ENCODE measurements at places on chromosomes 4 and X.

DNA sequence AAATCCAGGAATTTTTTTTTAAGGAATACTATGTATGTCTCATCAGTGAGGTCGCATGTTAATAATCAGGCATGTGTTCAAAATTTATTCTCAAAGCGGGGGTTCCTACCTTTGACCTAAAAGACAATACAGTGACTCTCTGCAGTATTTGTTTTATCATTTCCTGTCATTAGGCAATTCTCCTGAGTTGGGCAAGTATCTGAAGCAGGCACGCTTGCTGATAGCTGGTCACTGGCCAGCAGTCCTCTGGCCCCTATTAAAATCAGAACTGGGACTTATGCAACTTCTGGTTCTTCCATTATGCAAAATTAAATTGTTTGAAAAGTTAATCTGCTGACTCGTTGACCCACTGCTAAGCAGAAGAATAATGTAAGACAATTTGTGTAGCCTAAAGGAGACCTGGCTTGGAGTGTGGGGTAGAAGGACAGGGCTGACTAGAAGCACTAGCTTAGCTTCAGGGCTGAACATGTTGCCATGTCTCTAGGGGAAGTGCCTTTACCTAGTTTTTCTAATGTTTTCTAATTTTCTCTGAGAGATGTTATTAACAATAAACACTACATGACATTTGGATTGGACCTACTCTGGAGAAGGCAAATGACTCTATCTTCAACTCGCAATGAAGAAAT is 36.0 kb upstream of the GABRA2 start:
- DNase-seq: no peak

- no peak for DNase-seq
These were observed 2.1 kb downstream of the UGT8 start for GRCh38 chr4:114600672-114601071.

DNA sequence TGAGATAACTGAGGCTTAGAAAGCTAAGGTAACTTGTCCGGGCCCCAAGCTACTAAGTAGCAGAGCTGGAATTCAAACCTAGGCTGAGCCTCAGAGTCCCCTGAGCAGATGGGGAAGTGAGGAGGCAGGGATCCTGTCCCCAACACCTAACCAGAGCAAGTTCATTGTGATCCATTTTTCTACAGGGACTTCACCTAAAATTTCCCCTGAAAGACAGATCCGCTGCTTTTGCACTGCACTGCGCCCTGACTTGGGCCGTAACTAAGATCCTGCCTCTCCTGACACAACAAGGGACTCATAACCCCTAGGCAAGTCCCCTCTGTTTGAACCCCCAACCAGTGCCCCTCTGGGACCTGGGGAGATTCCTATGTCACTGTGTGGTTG is 25.6 kb upstream of the MTM1 start:
- DNase-seq: no peak

DNA sequence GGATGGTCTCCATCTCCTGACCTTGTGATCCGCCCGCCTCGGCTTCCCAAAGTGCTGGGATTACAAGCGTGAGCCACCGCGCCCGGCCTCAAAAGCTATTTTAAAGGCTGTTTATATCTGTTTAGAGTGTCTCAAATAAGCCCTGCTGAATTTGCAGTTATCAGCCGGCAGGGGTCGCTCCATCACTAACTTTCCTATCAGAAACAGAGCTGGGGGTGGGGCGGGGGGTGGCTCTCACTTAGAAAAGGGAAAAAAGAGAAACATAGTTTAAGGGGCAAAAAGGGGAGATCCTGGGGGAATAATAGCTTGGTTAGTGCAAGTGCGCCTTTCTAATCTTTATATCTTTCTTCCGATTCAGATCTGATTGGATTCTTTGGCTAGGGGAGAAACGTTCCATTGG is 450.7 kb downstream of the UBE2NL start:
- no peak for DNase-seq

DNA sequence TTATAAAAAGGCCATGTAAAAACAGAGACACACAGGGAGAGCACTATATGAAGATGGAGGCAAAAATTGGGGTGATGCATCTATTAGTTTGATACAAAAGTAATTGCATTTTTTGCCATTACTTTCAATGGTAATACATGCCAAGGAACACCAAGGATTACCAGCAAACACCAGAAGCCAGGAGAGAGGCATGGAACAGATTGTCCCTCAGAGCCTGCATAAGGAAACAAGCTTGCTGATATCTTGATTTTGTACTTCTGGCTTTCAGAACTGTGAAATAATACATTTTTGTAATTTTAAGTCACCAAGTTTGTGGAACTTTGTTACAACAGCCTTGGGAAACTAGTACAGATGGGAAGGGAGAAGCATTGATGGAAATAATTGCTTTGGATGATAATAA is 45.6 kb upstream of the BOD1L1 start:
- DNase-seq: no peak

DNA sequence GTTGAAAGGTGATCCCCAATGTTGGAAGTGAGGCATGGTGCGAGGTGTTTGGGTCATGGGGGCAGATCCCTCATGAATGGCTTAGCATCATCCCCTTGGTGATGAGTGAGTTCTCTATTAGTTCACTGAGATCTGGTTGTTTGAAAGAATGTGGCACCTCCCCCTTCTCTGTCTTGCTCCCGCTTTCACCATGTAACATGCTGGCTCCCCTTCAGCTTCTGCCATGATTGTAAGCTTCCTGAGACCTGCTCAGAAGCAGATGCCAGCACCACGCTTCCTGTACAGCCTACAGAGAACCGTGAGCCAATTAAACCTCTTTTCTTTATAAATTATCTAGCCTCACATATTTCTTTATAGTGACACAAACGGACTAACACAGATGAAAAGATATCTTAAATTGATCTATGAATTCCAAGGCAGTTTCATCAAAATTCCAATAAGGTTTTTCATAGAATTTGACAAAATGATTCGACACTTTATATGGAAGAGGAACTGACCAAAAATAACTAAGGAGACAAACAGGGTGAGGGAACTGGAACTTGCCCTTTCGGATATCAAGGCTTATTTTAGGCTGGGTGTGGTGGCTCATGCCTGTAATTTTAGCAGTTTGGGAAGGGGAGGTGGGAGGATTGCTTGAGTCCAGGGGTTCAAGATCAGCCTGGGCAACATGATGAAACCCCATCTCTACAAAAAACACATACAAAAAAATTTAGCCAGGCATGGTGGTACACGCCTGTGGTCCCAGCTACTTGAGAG is 56.9 kb upstream of the OGT start:
- no peak for DNase-seq

- DNase-seq: no peak
These were observed 18.0 kb downstream of the ARHGAP10 start for GRCh38 chr4:147749811-147750321.

GRCh38 chrX:64398088-64398487 is 2.8 kb upstream of the MTMR8 start:
- DNase-seq: no peak

GRCh38 chr4:14321723-14322122 is 680.6 kb upstream of the CPEB2 start:
- no peak for DNase-seq

DNA sequence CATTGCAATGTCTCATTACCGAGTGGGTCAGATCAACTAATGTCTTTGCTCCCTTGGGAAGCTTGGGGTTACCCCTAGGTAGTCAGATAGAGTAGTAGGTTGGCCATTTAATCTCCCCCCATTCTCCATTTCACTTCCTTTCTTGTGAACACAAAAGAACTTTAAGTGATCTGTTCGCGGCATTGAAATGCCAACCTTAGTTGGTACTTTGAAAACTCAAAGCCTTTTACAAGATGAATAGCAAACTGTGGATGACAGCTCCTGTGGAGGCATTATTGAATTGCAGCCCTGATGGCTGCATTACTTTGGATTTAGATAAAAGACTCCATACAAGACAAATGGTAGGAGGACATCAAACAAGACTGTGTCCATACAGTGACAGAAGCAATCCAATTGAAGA is 469.1 kb downstream of the GBA3 start:
- no peak for DNase-seq

DNA sequence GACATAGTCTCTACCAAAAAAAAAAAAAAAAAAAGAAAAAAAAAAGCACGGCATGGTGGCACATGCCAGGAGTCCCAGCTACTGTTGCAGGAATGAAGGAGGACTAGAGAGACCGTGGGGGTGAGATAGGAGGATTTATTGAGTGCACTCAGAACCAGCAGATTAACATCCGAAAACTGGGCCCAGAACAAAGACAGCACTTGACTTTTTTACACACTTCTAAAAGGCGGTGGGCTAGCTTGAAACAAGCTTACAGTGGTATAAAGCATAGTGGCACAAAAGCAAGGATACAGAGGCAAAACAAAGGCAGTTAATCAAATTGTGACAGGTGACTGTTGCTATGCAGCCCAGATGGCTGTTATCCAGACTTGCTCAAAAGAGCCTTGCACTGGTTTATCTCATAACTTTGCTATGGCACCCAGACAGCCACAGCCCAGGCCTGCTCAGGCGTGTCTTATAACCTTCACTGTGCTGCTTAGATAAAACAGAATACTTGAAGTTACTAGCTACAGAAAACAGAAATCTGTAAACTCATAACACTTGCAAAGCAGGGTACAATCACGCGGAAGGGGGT is 9.9 kb upstream of the PI4K2B start:
- no peak for DNase-seq

DNA sequence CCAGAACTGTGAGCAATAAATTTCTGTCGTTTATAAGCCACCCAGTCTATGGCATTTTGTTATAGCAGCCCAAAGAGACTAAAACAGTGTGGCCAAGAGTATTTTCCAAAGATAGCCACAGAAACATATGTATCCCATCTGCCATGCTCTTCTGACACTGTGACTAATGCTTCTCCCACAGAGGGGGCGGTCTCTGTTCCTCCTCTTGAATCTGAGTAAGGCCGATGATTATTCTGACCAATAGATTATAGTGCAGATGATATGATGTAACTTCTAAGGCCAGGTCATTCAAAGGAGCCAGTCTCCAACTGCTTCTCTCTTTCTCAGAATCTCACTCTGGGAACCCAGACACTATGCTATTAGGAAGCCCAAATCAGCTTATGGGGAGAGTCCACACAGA is 570.7 kb downstream of the BCOR start:
- DNase-seq: no peak

DNA sequence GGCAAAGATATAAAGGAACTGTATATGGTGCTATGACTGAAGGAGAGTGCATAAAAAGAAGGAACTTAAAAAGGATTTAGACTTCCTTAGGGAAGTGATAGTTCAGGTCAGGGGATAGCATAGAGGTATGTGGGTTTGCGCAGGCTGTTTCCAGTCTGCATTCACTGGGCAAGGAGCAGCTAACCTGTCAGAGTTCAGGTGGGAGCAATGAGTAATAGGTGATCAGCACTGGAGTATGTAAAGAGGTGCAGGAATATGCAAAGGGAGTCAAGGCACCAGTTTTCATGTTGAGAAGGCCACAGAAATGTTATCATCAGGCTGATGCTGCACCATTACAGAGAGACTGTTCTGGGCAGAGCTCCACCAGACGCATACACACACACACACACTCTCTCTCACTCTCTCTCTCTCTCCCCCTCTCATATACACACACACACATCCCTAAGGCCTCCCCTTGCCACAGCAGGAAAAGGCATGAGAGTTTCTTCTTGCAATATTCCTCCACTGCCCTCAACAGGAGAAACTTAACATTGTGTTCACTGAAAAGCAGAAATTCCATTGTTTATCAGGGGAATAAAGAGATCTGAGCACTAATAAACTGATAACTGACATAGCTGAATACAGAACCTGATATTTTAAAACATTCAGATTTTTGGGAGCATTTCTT is 256.4 kb upstream of the GRID2 start:
- no peak for DNase-seq

GRCh38 chr4:172411149-172411548 is 597.9 kb downstream of the GALNTL6 start:
- no peak for DNase-seq

DNA sequence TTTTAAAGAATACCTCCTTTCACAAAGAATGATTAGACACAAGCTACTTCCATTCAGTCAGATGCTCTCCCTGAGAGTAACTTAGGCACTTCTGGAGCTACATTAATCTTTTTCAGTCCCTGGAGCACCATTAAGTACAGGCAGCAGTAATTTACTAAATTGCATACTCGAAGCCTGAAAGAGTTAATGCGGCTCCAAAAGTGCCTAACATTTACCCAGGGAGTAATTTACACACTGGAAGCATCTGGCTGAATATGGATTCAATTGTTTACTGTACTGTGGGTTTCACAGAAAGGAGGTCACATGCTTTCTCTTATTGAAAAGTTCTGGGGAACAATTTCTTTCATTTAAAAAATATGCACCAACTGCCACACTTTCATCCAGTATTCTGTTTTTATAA is 260.8 kb upstream of the TENM3 start:
- DNase-seq: no peak

- no peak for DNase-seq
These were observed 128.3 kb downstream of the UCHL1 start for GRCh38 chr4:41384992-41385391.

DNA sequence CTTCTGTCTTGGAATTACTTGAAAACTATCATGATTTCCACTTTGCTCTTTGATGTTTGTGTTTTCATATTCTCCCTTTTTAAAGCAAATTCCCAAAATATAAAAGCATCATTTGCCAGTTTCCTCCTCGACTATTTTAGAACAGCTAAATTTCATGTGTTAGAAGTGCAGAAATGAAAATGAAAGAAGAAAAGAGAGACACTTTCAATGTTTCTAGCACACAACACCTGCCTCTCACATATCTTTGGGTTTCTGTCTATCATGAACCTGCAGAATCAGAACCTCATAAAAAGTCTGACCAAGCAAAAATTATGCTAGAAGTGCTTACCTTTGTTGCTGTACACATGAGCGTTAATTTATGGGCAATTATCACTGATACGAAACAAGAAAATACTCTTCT is 1.9 kb upstream of the NEUROG2 start:
- DNase-seq: no peak

DNA sequence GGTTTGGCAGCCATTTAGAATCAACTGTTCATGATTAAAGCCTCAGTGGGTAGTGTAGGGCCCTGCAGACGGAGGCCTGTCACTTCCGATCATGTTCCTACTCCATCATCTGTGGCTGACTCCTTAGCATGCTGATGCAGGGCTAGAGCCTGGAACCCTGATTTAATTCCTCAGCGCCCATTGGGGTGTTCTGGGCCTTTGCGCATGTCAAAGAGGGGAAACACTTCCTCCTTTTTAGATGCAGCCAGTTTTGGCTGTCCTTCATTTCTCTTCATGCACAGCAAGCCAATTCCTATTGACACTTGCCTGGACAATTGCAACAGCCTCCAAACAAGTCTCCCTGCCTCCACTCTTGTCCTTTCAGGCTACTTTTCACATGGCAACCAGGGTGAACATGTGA is 51.9 kb upstream of the MAGEA4 start:
- DNase-seq: no peak

DNA sequence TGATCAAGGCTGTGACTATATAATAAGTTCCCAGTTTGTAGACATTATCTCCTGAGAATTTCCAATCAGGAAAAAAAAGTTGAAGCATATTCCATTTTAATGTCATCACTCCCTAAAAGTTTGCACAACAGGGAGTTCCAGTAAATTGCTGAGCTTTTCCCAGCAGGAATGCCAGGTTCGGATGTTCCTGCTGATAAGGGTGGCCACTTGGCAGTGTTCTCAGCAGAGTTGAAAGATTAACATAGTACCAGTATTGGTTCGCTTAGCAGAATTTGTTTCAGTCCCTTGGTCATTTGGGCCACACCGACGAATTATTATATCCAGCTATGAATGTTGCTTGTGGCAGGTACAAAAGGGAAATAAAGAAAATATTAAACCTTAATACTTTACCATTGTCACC is 5.2 kb upstream of the CXCL2 start:
- no peak for DNase-seq

Data from stimulated activated CD4-positive, alpha-beta T cell treated with anti-CD3 and anti-CD28 coated beads, Interleukin-1b, Interleukin-23, amount 100 ng/mL, for 24 hours (primary cell).